ENCODE measurements at places on chromosomes 13 and 19.

DNA sequence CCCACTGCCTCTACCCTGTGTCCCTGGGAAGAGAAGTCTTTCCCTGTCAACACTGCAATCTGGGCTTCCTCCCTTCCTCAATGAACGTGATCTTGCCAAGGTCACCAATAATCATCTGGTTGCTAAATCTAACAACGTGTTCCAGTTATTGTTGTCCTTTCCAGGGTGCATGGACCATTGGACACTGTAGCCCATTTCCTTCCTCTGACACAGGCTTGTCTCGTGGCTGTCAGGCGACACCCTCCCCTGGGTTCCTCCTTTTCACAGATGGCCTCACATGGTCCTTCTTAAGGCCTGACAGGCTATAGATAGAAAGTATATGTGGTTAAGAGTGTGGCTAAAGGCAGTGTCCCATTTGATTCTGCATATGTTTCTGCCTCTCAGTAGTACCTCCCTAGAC, 67.7 kb upstream of the STARD13 start:
- DNase-seq, result no peak

- DNase-seq, result no peak
Observed at GRCh38 chr13:26926371-26926770, 165.8 kb upstream of the GPR12 start.

DNA sequence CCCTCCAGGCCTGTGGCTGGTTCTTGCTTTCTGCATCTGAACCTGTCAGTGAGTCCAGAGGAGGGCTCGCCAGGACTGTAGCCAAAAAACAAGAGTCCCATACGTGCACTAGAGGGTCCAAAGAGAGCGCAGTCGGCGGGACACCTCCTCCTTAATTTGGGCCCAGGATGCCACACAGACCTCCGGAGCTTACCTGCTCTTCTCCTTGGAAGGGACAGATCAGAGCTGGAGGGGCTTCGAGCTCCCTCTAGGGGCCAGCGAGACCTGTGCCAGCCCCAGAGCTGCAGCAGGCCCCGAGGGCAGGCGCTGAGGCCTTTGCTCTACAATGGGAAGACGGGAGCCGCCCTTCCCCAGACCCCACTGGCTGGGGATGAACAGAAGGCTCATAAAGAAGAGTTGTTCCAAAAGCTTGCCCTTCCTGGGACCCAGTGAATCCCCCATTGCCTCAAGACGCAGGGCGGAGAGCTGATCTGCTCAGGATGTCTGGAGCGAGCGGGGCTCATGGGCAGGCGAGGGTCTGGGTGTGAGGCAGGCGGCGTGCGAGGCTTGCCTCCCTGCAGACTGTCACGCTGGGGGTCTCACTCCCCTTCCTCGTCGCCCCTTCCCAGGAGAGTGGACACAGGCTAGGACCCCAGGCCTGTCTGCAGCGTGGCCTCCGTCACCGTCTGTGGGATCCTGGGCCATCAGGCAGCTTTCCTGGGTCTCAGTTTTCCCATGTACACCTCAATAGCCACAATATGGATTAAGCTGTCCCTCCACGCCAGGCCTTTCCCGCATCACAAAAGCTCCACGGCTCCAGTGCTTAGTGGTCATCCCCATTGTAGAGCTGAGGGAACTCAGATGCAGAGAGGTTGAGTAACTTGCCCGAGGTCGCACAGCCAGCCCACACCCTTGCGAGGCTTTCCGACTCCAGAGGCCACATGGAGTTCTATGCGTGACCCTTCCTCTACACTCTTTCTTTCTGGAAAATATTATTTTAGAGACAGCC, 46.9 kb upstream of the VSTM2B start:
- no peak for DNase-seq

DNA sequence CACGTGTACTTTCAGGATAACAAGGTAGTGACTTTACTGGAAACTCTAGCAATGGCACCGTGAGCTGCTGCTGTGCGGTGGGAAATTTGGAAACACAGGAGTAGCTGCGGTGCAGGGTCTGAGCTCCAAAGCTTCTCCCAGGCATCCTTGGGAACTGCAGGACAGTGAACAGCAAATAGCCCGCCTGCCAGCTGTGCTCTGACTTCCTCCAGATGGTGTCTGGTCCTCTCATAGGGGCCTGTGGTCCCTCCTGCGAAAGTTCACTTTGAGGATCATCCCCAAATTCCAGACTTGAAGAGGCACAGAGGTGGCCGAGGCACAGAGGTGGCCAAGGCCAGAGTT, 287.3 kb upstream of the MAB21L1 start:
- DNase-seq, result no peak

- DNase-seq, result no peak
Observed at GRCh38 chr13:92727118-92727517, 499.5 kb upstream of the GPC6 start.

DNA sequence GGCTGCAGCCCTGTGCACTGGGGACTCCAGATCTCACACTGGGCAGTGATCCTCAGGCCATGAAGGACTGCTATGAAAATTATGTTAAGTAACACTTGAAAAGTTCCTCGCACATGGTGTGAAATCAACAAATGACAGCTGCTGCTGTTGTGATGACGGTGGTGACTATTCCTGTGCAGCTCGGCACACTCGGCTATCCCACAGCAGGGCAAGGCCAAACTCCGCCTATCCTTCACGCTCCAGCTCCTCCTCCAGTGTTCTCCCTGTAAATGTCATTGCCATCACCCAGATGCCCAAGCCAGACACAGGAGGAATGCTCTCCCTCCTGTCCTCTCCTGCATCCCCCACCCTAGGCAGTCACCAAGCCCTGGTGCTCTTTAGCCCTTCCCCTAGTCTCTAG, 31.3 kb downstream of the GRIK5 start:
- no peak for DNase-seq

Measured in activated CD4-positive, alpha-beta T cell treated with anti-CD3 and anti-CD28 coated beads for 24 hours (primary cell).